ENCODE measurements at places on chromosomes 7 and 10. TPM values are rescaled to one million over a fixed set of nuclear protein-coding genes. Genes with fewer than 3 reads are reported as not detected.

DNA sequence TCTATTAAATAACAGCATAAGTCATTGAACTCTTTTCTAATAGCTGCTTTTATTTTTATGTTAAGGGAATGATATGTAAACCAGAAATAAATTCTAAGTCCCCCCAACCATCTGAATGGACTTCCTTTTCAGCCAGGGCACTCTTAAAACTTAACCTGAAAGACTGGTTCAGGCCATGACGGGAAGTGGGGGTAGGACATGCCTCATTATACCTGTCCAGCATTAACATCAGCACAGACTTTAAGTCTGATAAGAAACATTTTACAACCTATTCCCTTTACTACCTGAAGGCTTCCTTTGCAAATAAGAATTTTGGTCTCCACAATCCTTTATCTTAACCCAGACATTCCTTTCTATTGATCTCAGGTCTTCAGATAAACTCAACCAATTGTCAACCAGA, 56.0 kb upstream of the CYP2C18 start:
- DNase-seq: no peak

DNA sequence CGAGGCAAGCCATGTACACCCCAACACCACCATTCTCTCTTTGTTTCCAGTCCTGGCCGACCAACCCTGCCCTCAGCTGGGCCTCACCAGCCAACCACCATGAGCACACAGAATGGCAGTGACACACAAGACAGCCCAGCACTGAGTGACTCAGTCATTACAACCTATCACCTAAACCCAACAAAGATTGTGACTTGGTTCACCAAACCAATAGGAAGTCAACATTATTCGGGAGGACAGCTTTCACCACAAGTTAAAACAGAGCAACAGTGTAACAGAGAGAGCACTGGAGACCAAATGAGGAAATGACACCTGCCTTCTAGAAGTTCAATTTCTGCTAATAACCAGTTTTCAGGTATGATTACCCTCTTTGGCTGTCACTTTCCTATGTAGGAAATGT, 72.1 kb downstream of the DNMBP start:
- no peak for DNase-seq

- peak; percentile 50 for DNase-seq
Measured at GRCh38 chr7:4803397-4804241, 28.2 kb downstream of the AP5Z1 start.

The GRK5 gene
- total RNA-seq: 6.2 TPM

GRCh38 chr7:121366852-121367431, 29.2 kb downstream of the FAM3C start:
- DNase-seq: peak; percentile 6

The HOXA10 gene
- total RNA-seq: not detected

DNA sequence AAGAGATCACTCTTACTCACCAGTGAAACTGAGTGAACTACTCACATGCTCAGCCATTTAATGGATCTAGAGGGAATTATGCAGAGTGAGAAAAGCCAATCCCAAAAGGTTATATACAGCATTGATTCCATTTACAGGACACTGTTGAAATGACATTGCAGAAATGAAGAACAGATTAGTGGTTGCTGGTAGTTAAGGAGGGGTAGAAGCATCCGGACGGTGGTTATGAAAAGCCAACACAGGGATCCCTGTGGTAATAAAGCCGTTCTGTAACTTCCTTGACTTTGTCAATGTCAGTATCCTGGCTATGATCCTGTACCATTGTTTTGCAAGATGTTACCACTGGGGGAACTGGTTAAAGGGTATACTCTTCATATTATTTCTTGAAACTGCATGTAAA, 253.4 kb downstream of the USP6NL start:
- no peak for DNase-seq

The WDFY4 gene
- total RNA-seq: not detected

The SRI gene
- total RNA-seq: 60.6 TPM

GRCh38 chr7:68684996-68685395, 913.3 kb upstream of the AUTS2 start:
- no peak for DNase-seq

All from neural progenitor cell (in vitro differentiated cells).